ENCODE measurements at places on chromosomes 7 and 10.

DNA sequence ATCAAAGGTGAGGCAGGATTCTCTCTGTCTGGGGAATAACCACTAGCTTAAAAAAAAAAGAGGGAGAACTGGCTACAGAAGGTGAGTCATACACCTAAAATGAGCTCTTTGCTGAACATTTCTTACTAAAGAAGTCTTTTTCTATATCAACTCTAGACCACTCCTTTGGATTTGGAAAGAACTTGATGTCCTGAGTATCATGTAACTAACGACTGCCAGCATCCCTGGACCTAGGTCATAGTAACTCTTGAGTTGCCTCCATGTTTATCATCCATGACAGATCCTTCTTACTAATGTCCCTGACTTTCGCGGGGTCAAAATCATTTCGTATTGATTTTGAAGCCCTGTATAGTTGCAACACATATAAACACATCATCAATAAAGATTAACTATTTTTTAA, 89.1 kb downstream of the CNOT4 start:
- DNase-seq: no peak

DNA sequence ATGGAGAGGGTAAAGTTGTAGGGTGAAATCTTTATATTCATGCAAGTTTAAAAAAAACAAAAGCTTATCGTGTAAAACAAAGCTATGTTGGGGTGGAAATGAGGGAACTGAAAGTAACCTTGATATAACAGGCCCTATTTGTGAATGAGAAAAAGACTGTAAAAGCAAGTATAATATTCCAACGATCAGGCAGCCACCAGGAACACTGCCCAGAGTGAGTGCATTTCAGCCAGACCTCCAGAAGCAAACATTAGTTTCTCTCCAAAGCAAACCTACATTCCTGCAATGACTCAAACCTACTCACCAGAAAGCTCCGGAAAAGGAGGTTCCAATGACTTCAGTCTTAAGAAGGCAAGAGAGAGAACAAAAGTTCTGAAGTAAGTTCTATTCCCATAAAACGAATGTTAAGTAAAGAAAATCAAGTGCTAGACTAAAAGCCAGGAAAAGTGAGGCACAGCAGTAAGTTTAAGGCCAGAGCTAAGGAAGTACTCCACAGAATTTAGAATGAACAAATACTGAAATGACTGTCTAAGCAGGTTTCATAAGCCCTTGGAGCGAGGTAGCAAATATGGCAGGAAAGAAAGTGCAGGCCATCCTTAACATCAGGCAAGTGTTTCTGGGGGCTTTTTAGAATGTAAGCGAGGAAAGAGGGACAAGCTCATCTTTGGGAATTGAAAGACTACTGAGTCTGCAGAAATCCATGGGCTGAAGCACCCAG, 493.1 kb downstream of the XPNPEP1 start:
- DNase-seq: no peak

GRCh38 chr7:151251689-151252560, 3.4 kb upstream of the SMARCD3 start:
- DNase-seq: no peak

DNA sequence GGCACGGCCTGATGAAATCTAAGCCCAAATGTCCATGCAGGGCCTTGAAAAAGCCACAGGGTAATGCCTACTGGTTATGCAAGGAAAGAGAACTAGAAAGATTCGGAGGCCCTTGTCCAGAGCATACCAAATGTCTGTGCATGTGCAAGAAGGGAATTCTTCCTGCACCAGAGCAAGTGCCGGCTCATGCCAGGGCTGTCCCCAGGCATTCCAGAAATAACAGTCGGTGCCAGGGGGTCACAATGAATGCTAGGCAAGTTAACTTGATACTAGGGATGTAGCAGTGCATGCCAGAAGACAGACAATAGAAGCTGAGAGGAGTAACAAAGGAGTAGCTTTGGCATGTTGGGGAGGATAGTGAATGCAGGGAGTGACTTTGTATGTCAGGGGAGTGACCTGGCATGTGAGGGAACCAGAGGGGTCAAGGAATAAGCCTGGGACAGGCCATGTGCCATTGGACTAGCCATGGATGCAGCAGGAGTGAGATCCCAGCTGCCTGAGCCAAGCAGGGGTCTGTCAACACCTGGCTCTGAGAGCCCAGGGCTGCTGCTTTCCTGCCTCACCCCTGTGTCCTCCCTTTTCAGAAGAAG, 119.5 kb upstream of the UNC5B start:
- DNase-seq: no peak
